SK-N-SH (cell line): ENCODE measurements at places on chromosomes 6 and 20.

DNA sequence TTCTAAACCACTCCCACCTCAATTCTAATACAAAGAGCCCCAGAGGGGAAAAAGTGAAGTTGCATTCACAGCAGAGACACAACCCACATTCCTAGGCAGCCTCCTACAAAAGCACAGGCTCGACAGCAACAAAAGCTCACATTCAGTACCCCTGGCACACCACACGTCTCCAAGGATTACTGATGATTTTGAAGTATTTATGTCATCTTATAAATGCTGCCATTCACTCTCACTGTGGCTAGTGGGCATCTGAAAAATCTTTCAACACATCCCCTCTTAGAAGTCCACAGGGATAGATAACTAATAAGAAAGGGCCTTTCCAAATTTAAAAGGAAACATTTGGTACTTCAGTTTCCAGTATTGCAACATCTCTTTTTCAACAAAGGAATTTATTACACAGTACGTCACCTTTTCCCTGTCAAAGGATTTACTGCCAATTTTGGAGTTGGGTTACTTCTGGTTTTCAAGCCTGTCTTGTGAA is 146.7 kb downstream of the TASP1 start:
- H3K4me3 ChIP-seq: no peak overlapping the region
- H3K4me1 ChIP-seq: peaks cover 3% of the 10 kb centered on the region
- H3K36me3 ChIP-seq: no peaks in the 10 kb centered on the region
- no peak for DNase-seq
- no peak overlapping the region for H3K27ac ChIP-seq

DNA sequence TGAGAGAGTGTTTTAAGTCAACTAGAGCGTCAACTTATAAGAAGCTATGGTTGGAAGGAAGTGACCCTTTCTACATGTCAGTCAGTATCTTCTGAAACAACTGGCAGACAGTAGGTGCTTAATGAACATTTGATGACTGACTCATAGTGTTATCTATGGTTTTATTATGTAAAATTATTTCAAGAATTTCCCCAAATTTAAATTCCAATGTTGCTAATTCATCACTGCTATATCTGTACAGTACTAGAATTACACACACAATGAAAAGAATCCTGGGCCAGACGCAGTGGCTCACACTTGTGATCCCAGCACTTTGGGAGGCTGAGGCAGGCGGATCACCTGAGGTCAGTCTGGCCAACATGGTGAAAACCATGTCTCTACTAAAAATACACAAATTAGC is 721.4 kb upstream of the FLRT3 start:
- no peaks in the 10 kb centered on the region for H3K4me1 ChIP-seq
- H3K36me3 ChIP-seq: no peaks in the 10 kb centered on the region
- H3K27me3 ChIP-seq: no peaks in the 10 kb centered on the region
- DNase-seq: no peak
- H3K27ac ChIP-seq: no peak overlapping the region
- H3K4me3 ChIP-seq: no peak overlapping the region

DNA sequence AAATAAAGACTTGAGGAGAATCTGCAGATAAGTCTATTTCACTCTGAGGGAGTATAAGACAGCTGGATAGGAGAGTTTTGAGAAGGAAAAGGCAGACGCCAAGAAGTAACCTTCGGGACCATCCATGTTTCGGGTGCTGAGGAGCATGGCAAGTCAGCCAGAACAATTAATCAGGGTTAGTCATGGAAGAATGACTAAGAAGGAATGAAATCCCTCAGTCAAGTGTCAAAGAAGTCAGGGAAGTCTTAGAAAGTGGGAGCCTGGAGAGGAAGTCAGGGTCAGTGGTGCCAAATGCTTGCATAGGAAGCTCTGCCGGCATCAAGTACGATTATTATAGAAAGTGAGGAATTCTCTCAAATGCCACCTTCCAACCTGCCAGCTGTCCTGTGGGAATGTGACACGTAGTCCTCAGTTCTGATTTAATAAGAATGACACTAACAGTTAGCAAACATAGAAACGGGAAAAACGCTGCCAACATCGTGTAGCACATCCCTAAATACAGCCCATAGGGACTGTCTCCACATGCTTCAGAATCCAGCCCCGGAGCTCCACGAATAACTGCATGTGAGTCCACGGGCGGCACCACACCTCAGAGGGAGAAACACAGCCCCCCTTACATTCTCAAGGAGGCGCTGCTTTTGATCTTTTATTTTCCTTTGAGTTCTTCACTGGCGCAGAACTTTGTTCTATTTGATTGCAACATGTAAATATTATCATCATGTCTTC is 602.7 kb downstream of the PRKN start:
- no peak overlapping the region for H3K27ac ChIP-seq
- no peaks in the 10 kb centered on the region for H3K4me1 ChIP-seq
- H3K27me3 ChIP-seq: no peaks in the 10 kb centered on the region
- no peak for DNase-seq

- no peaks in the 10 kb centered on the region for H3K27me3 ChIP-seq
- H3K36me3 ChIP-seq: no peaks in the 10 kb centered on the region
- DNase-seq: no peak
- H3K27ac ChIP-seq: no peak overlapping the region
Observed at GRCh38 chr6:109237077-109237985, 142.0 kb downstream of the CEP57L1 start.

DNA sequence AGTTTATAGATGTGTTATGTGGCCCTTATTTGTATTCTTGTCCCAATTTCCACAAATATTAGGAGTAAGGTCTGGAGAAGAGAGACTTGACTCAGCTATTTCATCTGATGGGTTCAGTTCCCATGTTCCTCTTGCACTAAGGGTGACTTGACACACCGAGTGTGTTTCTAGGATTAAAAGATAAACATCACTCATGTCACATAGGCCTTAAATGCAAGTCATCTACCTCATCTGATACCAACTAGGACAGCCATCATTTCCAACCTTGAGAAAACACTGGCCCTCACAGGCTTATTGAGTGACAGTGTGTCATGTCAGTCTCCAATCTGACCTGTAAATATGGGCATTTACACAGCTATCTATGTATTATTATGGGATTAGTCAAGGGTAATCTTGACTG is 53.0 kb upstream of the ADGRF5 start:
- no peak overlapping the region for H3K4me3 ChIP-seq
- H3K36me3 ChIP-seq: no peaks in the 10 kb centered on the region
- no peak overlapping the region for H3K27ac ChIP-seq
- H3K27me3 ChIP-seq: 0 out of 2 replicates have a peak, but pooled peaks cover 4% of the 10 kb centered on the region
- H3K4me1 ChIP-seq: no peaks in the 10 kb centered on the region
- no peak for DNase-seq

- DNase-seq: no peak
- H3K4me3 ChIP-seq: no peak overlapping the region
- no peaks in the 10 kb centered on the region; the same call in 1 of the 2 replicates for H3K27me3 ChIP-seq
- H3K27ac ChIP-seq: no peak overlapping the region
- H3K4me1 ChIP-seq: no peaks in the 10 kb centered on the region
- no peaks in the 10 kb centered on the region for H3K36me3 ChIP-seq
Observed at GRCh38 chr6:70299456-70299855, 3.4 kb downstream of the COL9A1 start.

- H3K36me3 ChIP-seq: peaks cover 21% of the 10 kb centered on the region; the same call in 1 of the 2 replicates
- no peak overlapping the region for H3K4me3 ChIP-seq
- H3K4me1 ChIP-seq: no peaks in the 10 kb centered on the region; the same call in 1 of the 2 replicates
- peak; percentile 0 for DNase-seq
- H3K27me3 ChIP-seq: no peaks in the 10 kb centered on the region
Observed at GRCh38 chr6:169216830-169217229, 36.8 kb downstream of the THBS2 start.

DNA sequence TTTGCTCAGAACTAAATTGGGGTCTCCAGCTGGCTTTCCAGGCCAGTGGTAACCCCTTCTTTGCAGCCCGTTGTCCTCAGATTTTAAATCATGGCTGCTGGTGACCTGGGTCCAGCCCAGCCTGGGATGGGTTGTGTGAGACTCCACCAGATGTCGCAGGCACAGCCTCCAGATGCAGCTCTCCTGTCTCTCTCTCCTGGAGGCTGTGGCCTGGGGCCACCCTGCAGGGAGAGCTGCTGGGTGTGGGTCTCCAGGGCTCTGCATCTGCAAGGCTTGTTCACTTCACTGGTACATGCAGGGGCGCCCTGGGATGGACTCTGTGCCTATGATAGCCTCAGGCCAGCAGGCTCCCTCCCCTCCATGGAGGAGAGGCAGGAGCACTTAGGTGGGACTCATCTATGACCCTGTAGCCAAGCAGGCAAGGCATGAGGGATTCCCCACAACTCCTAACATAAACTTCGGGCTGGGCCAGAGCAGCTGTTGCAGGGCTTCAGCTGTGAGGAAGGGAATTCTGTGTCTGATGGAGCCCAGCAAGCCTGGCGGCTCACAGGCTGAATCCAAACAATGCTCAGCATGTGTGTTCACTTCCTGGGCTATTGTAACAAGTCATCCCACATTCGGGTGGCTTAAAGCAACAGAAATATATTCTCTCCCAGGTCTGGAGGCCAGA is 94.7 kb upstream of the NXT1 start:
- H3K4me3 ChIP-seq: no peak overlapping the region
- H3K27me3 ChIP-seq: peaks cover 11% of the 10 kb centered on the region; the same call in 1 of the 2 replicates
- DNase-seq: no peak
- H3K27ac ChIP-seq: no peak overlapping the region

DNA sequence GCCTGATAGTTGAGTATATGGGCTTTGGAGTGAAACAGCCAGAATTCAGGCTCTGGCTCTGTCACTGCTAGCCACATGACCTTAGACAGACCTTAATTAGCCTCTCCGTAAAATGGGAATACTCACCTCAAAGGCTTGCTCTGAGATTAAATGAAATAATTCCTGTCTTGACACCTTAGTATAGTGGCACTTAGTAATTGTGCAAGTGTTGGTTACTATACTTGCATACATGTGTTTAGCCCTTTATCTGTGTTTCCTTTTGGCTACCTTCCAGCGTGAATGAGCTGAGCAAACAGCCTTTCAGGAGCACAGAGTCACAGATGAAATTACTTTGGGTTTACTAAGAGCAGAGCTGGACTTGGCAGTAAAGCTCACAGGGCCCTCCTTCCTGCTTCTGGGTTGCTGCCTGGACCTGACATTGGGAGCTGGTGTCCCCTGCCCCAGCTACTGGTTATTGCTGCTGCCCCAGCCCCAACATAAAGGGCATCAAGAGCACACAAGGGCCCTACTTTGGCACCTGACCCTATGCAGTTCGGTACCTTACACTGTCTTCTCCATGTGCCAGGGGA is 32.8 kb downstream of the CD164 start:
- peak; percentile 43 for DNase-seq
- H3K4me3 ChIP-seq: no peak overlapping the region
- H3K27ac ChIP-seq: no peak overlapping the region
- peaks cover 20% of the 10 kb centered on the region; the same call in 1 of the 2 replicates for H3K4me1 ChIP-seq
- no peaks in the 10 kb centered on the region for H3K27me3 ChIP-seq
- H3K36me3 ChIP-seq: peaks cover 6% of the 10 kb centered on the region; the same call in 1 of the 2 replicates

- H3K4me1 ChIP-seq: no peaks in the 10 kb centered on the region
- no peaks in the 10 kb centered on the region for H3K36me3 ChIP-seq
- H3K27ac ChIP-seq: no peak overlapping the region
- DNase-seq: no peak
- H3K27me3 ChIP-seq: no peaks in the 10 kb centered on the region
Observed at GRCh38 chr6:157397660-157398059, 16.7 kb downstream of the ZDHHC14 start.

DNA sequence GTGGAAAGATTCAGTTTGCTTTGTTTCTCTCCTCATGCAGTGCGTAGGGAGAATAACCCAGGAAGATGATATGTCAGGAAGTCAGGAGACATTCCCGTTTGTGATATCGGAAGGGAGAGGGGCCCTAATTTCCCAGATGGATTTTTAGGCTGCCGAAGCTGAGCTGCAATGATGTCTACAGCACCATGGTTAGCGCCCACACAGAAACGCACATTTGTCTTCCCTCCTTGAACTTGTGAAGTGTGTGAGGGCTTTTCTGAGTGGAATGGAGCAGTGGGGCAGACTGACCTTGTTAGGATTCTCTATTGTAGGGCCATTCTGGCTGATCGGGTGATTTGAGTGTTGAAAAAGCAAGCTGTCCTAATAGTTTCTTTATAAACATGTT is 191.3 kb upstream of the ARG1 start:
- H3K4me1 ChIP-seq: no peaks in the 10 kb centered on the region
- DNase-seq: no peak
- H3K36me3 ChIP-seq: no peaks in the 10 kb centered on the region
- no peak overlapping the region for H3K4me3 ChIP-seq
- H3K27ac ChIP-seq: no peak overlapping the region
- H3K27me3 ChIP-seq: peaks cover 8% of the 10 kb centered on the region; the same call in 1 of the 2 replicates

DNA sequence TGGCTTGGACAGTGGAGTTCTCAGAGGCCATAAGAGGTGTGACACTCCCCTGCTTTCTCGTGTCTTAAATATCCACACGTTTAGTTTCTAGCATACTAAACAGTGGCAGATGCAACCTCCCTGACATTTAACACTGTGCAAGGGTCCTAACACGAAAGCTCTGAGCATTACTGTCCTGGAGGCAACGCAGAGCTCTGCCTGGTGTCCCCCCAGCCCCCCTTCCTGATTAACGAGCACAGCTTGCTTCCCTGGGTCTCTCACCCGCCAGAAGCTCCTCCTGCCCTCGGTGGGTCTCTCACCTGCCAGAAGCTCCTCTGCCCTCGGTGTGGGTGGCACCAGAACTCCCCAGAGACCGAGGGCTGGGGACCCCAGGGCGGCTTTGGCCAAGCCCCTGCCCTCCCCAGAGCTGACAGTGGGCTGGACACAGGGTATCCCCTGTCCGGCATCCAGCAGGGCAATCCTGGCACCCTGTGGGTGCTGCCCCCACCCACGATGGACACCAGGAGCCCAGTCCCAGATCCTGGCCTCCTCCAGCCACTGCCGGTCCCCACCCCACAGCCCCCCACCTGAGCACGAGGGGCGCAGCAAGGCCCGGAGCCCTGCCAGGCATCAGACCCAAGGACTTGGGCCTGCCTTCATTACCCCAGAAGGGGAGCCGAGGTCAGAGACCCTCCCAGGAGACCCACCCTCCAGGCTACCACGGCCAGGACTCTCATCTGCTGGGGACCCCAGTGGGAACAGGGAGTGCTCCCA is 12.4 kb upstream of the KCNQ2 start:
- H3K4me3 ChIP-seq: no peak overlapping the region
- no peaks in the 10 kb centered on the region for H3K36me3 ChIP-seq
- DNase-seq: peak; percentile 58
- H3K27ac ChIP-seq: peak overlapping the region; percentile 1; the same call in 1 of the 2 replicates
- H3K27me3 ChIP-seq: no peaks in the 10 kb centered on the region

DNA sequence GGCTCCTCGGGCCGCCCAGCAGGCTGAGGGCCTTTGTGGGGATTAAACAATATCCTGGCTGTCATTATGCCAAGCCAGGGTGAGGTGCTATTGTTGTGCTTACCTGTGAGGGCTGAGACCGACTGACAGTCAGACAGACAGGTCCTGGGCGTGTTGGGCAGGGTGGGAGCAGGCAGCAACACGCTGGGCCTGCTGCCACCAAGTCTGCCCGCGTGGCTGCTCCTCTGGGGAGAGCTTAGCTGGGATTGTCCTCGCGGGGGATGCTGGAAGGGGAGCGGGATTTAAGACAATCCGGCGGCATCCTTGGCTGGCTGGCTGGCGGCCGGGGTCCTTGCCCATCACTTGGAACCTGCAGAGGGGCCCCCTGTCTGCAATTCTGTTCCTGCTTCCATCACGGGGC is 20.0 kb downstream of the ITPR3 start:
- no peak for DNase-seq
- H3K36me3 ChIP-seq: no peaks in the 10 kb centered on the region
- H3K27ac ChIP-seq: no peak overlapping the region

GRCh38 chr20:23143098-23143497 is 57.0 kb upstream of the CD93 start:
- H3K4me1 ChIP-seq: peaks cover 40% of the 10 kb centered on the region
- H3K36me3 ChIP-seq: no peaks in the 10 kb centered on the region

- H3K27ac ChIP-seq: no peak overlapping the region
- H3K27me3 ChIP-seq: no peaks in the 10 kb centered on the region
- DNase-seq: no peak
- H3K4me1 ChIP-seq: no peaks in the 10 kb centered on the region
- no peak overlapping the region for H3K4me3 ChIP-seq
Observed at GRCh38 chr6:78623554-78623953, 243.8 kb upstream of the IRAK1BP1 start.
